Neural crest cell (in vitro differentiated cells): ENCODE measurements at places on chromosomes 16 and 17.

DNA sequence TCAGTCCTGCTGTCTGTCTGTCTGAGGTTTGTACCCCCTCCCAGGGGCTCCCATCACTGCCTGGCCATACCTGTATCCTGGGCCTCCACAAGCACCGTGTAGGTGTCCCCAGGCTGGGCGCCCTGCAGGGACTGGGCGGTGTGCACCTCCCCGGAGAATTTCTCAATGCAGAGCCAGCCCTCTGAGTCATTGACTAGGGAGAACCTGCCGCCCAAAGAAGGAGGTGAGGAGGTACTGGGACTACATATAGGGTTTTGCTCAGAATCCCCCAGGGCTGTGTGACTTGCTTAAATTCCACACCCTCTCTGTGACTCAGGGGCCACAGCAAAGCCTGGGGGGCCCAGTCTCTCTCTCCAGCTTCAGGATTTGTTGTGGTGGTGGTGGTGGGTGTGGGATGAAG lies 7.6 kb downstream of the CDH16 start:
- no peak for DNase-seq

DNA sequence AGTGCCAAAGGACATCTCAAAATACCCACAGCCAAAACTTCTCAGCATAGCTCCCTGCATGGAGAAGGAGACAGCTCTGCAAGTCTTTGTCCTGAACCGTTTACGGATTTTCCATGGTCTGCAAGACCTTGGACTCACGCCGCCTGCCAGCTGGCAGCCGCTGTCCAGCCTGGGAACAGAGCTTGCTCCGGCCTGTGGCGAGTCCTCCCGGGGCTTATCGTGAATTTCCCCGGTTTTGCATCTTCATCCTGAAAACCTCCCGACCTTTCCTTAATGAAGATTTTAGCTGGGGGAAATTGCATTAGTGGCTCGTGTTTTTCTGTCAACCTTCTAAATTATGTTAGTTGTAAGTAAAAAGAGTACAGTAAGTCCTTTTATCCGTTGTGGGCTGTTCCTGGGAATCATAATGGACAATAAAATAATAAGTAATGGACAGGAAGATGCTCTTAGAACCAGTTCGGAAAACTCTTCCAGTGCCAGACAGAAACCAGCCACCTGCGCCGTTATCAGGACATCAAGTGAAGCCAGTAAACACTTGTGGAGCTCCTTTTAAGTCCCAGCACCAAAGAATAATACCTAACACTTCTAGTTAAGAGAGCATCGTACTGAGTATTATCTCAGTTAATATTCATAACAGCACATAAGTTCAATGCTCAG lies 112.4 kb upstream of the NOL11 start:
- no peak for DNase-seq

GRCh38 chr16:83939266-83939855 lies 13.7 kb upstream of the OSGIN1 start:
- no peak for DNase-seq

DNA sequence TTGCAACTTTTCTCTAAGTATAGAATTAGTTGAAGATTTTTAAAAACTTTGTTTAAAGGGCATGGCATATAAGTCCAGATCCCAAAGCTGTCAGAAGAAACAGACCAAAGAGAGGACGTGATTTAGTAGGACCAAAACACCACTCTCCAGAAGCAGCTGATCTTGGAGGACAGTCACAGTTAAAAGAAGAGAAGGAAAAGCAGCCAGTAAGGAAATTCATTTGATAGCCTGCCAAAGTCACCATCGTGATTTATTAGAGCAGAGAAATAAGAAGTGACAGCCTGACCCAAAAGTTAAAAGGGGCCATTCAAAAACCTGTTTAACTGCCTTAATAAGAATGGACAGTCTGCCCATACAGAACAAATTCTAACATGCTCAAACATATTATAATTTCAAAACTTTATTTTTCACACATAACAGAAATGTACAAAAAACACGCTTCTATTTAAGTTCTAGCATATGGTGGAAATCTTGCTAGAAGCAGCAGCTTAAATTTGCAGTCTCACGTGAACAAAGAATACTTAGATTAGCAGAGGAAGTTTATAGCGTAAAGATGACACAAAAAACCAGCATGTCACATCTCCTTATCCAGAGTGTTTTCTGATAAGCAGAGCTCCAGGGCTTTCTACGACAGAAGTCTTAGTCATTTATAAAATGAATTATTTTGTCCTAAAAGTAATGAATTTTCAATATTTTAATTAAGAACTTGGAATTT lies 37.2 kb downstream of the TXNDC11 start:
- no peak for DNase-seq

GRCh38 chr16:79639576-79640311 lies 39.2 kb upstream of the MAF start:
- no peak for DNase-seq

DNA sequence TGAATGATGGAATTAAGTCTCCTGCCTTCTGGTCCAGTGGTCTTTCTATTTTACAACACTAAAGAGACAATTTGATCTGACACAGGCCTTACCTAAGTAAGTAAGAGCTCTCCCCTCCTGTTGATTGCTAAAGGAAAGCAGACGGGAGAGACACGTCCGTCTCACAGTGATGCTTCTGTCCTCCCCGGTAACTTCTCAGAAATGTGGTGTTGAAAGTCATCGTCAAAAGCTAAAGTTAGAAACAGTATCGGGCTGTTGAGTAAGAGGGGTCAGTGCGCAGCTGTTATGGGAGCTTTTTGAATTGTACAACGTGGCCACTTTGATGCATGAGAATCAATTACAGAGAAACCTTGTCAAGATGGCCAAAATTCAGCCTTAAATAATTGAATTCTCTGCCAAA lies 1.9 kb upstream of the RBFOX1 start:
- DNase-seq = no peak

- no peak for DNase-seq
These were observed 114.8 kb upstream of the XYLT1 start for GRCh38 chr16:17585449-17586074.

- DNase-seq = no peak
These were observed 259.9 kb upstream of the IRX3 start for GRCh38 chr16:54546521-54546920.

GRCh38 chr16:6143020-6143419 lies 1045.4 kb upstream of the EEF2KMT start:
- no peak for DNase-seq

DNA sequence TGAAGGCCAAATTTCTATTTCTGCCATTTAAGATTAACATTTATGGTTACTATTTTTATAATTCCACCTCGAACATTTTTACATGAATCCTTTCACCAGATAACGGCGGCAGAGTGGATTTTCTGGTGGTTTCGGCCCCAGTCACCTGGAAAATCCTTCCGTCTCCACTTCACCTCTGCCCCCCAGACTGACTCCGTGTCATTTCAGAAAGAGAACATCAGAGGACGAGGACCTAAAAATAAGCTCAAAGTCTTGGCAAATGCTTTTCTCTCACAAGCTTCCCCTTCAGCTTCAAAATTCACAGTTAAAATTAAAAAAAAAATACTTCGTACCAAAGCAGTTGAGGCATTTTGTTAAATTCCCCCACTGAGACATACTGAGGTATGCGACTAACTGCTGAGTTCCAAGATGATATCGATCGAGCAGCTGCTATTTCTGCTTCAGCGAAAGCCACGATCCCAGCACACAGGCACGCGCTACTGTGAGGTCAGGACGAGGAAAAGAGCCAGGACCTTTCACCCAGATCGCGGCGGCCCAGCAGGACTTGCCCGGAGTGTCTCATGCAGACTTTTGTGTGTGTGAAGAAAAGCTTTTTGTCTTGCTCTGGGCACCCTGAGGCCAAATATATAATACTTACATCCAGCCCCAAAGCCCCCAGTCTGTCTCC lies 36.8 kb downstream of the ASPA start:
- peak; percentile 53 for DNase-seq

GRCh38 chr17:38717139-38717745 lies 12.2 kb downstream of the MLLT6 start:
- DNase-seq = no peak

DNA sequence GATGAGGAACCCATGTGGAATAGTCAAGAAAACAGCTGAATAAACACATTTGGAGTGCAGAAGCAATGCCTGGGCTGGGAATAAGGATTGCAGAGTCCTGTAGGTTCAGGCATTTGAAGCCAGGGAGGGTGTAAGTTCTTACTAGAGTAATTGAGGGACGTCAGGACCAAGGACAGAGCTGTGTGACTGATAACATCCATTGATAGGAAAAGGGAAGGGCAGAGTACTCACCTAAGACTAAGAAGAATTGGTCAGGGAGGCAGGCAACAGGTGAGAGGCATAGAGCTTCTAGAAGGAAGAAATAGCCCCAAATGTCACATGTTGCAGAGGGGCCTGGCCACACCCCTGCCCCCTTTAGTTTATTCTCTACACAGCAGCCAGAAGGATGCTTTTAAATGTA lies 79.8 kb upstream of the TMEM132E start:
- DNase-seq = no peak

- DNase-seq = no peak
These were observed 10.0 kb upstream of the CACNA1H start for GRCh38 chr16:1142911-1143310.

DNA sequence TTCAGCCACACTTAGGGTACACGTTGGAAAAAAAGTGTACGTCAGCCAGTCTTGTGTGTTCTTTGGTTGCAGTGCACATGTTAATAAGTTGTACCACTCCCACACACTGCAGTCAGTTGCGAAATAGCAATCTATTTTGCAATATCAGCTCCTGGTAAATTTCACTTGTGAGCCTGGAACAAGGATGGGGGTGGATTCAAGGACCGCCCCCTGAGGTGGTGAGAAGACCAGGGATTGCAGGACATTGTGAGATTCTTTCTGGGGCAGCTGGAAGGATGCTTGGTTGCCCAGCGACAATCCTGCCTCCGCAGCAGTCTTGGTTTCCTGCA lies 78.6 kb upstream of the ZFHX3 start:
- no peak for DNase-seq

GRCh38 chr16:26963109-26963508 lies 103.6 kb upstream of the C16orf82 start:
- DNase-seq = peak; percentile 13

GRCh38 chr16:25063865-25064264 lies 47.7 kb upstream of the LCMT1 start:
- DNase-seq = no peak

- no peak for DNase-seq
These were observed 1504.5 kb downstream of the CDH11 start for GRCh38 chr16:63617047-63617989.

DNA sequence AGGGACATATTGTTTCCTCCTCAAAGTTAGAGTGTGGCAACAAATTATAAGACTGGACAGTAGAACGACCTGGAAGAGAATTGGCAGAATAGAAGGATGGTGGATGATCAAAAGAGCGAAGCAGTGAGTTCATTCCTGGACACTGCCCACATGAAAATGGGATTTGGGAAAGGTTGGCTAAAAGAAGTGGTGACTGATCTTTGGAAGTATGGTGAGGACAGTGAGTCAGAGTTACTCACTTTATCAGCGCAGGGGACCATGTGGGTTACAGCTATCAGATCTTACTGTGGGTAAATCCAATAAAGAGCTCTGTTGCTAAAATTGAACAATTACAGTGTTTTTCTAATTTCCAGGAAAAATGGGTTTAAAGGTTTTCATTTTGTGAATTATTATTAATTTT lies 2.7 kb upstream of the TANC2 start:
- no peak for DNase-seq

DNA sequence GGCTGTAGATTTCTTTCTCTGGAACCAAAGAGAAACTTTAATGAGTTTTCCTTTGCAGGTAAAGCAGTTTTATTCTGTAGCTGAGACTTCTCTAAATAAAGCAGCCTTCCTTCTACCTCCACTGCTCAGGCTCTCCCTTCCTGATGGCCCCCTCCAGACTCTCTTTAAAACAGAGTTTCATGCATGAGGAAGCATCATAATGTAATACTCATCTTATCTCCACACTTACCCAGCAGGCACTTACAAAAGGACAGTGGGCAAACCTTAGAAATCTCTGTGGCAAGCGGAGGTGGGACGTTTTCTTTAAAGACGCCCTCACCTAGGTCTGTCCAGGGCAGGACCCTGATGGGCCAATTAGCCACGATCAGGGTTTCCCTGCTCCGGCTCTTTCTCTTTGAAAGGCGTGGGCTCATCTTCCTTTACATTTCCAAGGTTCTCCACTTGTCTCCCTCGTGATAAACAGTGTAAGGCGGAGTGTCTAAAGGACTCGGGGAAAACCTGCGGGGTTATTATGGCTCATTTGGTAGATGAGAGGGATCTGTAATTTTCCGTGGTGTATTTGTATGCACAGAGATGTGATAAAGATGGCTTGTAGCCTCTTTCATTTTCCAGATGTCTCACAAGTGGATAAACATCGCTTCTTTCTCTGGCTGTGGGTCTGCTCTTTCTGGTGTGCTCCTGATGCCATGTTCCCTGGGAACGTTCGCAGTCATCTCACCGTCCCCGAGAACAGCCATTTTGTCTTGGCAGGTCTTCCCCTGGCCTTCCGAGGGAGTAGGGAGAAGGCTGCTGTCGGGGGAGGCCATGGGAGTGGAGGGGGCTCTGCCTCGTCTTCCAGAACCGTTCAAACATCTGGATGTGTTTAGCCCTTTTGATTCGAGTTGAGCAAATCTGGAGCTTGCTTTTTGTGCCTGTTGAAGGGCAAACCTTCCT lies 239.0 kb downstream of the CCDC182 start:
- DNase-seq = no peak

DNA sequence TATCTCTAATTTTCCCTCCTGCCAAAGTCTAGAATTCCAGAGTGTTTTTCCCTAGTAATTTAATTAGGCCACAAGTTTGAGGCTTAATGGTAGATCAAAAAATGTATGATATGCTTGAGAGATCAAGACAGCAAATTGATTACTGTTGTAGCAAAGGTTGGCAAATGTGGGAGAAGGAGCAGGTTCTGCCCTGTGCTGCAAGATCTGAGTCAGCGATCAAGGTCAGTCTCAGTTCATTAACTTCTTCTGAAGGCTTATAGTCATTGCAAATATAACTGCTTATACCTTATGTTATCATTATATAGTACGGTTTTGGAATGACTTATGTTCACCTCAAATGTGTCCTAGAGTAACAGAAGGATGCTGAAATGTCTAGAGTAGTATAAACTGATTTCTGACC lies 231.1 kb upstream of the TBX2 start:
- DNase-seq = no peak

DNA sequence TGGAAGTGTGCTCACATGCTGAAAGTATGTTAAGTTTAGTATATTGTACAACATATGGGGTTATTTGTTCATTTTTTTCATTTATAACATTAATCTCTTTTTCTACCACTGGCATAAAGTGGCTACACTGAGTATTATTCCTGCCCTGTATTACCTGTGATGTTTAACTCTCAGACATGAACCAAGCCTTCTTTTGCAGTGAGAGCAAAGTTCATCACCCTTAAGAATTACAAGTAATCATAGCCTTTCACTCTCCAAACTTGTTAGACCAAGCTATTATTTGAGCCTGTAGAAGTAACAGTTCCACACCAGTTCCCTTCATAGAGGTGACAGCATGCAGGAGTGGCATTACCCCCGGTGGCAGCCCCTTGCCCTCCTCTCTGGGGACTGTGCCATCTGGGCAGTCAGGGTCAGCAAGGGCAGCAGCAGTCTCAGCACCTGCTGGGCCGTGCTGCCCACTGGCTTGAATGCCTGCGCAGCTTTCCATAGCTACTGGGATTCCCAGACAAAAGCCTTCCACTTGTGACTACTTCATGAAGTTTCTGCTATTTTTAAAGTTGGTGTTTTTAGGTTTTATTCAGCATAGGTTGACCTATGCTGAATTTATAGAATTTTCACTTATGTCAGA lies 71.3 kb downstream of the TMC6 start:
- no peak for DNase-seq
